ENCODE measurements at places on chromosomes 1 and 21. TPM values are rescaled to one million over a fixed set of nuclear protein-coding genes. Genes with fewer than 3 reads are reported as not detected.

DNA sequence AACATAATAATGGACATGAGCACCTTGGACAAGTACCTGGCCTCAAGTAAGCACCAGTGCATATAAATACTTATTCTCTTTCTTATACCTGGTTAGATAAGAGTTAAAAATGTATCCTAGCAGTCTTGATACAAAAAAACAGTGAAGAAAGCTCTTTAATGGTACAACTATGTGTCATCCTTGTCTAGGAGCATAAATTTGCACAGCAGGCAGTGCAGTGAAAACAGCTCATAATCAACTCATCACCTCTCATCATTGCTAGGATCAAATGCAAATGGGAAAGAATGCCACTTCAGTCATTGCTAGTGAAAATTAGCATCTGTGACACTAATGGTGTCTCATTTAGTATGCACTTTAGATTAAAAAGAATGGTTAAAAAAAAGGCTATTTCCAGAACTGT lies 7.6 kb downstream of the SAMSN1 start:
- DNase-seq, result no peak

GRCh38 chr21:35106246-35106835 lies 57.2 kb upstream of the RUNX1 start:
- DNase-seq, result no peak

DNA sequence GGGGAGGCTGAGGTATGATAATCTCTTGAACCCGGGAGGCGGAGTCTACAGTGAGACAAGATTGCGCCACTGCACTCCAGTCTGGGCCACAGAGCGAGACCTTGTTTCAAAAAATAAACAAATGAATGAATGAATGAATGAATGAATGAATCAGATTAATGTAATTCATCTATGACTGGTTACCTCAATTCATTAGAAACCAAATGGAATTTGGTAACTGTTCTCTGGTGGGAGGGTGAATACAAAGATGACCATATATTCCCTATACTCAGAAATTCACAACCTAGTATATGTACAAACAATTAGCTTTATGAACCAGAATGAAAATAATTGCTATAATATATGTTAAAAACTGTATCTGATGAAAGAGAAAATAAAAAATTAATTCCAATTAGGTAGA lies 80.9 kb downstream of the FAF1 start:
- DNase-seq, result no peak

- no peak for DNase-seq
Observed at GRCh38 chr1:204107892-204108291, 35.0 kb downstream of the SOX13 start.

DNA sequence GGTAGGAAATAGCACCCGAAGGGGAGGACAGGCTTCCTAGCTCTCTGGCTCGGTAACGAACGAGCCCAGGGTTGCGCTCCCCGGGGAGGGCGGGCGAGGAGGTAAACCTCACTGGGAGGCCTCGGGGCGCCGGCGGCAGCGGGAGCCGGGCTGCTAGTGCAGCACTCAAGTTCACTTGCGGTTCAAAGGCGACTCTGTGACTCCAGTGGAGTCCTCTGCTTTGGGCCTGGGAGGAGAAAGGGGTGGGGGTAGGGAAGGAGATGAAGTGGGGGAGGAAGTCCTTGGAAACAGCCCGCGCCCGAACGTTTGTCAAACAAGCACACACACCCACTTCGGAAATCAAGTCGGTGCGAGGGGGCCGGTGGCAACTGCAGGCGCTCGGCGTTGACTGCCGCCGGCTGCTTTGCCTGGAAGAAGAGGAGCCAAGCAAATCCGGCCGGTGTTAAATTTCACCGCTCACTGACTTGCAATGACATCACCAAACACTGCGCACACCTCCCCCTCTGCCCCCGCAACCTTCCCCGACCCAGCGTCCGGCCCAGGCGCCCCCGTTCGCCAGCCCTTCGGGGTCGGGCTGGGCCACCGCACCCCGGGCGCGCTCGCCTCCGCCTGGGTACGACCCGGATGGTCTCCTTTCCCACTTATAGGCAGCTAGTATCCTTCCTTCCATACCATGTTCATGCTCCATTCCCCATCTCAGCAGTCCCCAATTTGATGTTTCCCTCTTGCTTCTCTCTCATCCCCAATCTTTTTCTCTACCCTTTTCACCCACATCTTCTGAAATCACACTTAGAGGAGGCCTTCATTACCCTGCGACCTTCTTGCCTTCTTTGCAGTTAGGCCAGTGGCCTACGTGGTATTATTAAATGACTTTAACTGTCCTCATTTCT lies at the start of gene COL24A1:
Gene COL24A1, minus strand, starts transcription at position 207 of the 890 bp plus-strand sequence. CDS start 376 bp downstream, outside the sequence.
- DNase-seq, result peak; percentile 79

Gene RCOR3
- total RNA-seq, result 28.0 TPM
